ENCODE measurements at places on chromosomes 7 and 10.

DNA sequence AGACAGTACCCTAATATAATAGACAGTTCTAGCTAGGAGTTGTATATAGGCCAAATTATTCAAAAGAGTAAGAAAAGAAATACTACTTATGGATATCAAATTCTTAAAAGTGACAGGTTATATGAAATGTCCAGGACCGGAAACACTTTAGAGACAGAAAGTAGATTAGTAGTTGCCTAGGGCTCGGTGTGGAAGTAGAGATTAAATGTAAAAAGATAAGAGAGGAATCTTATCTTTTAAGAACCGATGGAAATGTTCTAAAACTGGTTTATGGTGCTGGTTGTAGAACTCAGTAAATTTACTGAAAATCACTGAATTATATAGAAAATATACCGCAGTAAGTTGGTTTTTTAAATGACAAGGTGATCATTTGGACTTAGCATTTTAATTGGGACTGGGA lies 147.5 kb upstream of the ASAH2 start:
- no peak for DNase-seq

GRCh38 chr10:79932841-79933379 lies 16.0 kb downstream of the SFTPD start:
- DNase-seq: no peak

DNA sequence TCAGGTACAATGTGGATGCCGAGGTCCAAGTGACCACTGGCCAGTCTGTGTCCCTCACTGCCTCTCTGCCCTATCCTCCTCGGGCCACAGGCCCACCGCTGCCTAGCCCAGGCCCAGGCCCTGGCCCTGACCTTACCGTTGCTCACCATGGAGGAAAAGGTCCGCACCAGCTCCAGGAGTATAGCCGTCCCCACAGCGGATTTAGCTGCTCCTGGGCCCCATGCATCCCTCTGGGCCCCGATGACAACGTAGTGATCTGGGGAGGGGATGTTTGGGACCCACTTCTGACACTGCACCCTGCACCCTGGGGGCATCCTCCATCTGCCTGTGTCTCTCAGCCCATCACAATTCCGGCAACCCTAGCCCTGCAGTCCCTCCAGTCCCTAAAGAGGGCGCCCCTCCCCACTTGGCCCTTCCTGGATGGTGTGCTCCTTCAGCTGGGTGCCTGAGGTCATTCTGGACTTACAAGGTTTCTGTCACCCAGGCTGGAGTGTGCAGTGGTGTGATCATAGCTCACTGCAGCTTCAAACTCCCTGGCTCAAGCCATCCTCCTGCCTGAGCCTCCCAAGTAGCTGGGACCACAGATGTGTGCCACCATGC lies 12.1 kb downstream of the TFR2 start:
- no peak for DNase-seq

DNA sequence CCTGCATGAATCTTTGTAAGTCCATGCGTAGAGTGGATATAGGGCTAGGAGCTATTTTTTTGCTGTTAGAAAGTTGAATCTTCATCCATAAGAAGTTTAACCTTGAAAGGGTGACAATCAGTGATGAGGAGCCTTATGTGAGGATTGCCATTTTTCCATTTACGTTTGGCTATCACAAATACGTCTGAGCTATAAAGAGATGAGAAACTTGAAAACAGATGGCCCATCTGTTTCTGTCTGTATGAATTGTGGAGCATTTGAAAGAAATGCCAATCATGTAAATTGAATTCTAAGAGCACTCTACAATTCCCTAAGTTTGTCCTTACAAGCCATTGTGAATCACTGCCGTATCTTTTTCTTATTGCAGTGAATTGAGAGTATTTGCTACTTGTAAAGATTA lies 169.8 kb upstream of the TEX47 start:
- DNase-seq: no peak

GRCh38 chr10:15309221-15309620 lies 61.9 kb downstream of the FAM171A1 start:
- DNase-seq: no peak

DNA sequence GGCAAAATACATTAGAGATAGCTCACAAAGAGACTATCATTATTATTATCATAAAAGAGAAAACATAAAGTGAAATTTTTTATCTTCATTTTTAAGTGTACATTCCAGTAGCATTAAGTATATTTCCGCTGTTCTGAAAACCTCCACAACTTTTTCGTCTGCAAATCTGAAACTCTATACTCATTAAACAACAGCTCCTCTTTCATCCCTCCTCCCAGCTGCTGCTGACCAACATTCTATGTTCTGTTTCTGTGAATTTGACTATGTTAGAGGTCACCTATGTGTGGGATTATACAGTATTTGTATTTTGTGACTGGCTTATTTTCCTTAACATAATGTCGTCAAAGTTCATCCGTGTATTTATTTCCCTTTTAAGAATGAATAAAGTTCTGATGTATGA lies 429.3 kb upstream of the TPK1 start:
- no peak for DNase-seq

GRCh38 chr7:128259131-128260061 lies 18.3 kb downstream of the LEP start:
- DNase-seq: no peak

DNA sequence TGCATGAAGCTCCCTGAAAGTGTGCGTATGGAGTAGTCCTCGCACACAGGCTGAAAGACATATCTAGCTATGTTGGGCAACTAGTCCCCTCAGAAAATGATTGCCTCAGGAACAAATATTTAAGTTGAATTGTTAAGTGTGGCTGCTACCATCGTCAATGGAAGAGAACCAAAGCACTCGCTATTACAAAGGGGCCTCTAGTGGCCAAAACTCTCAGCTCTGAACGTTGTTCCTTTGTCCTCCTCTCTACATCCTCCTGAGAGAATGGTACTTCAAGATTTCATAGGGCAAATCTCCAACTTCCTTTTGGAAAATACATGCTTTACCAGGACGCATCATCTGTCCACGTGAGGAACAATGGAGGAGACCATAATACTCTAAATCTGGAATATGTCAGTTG lies 209.9 kb downstream of the NRG3 start:
- DNase-seq: no peak

DNA sequence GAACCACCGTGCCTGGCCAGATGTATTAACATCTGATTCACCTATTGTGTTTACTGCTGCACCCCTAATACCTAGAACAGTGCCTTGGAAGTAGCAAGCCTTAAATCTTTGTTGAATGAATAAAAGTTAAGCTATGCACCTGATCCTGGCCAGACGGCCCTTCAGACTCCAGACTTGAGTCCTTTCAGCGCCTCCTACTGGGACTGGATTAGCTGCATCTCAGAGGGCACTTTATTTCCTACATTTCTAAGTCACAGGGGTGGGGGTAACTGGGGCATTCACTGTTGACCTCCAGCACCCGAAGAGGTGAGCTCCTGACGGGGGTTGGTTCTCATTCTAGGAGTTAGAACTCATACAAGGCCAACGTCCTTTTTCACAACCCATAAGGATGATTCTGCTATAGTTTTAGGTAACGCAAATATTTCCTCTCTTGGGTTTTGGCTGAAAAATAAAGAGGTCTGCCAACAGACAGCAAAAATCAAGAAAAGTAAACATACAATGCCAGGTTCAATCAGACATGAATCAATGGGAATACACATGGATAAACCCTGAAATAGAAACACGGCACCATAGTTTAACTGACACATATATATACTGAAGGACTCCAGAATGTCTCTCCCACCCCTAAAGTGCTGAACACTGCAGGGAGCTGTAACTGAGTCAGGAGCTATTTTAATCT lies 48.0 kb upstream of the DLG5 start:
- DNase-seq: no peak

- DNase-seq: no peak
These were observed 20.8 kb upstream of the DDIT4 start for GRCh38 chr10:72252972-72253371.

- peak; percentile 3 for DNase-seq
These were observed 85.2 kb downstream of the GRID1 start for GRCh38 chr10:86281396-86281795.

DNA sequence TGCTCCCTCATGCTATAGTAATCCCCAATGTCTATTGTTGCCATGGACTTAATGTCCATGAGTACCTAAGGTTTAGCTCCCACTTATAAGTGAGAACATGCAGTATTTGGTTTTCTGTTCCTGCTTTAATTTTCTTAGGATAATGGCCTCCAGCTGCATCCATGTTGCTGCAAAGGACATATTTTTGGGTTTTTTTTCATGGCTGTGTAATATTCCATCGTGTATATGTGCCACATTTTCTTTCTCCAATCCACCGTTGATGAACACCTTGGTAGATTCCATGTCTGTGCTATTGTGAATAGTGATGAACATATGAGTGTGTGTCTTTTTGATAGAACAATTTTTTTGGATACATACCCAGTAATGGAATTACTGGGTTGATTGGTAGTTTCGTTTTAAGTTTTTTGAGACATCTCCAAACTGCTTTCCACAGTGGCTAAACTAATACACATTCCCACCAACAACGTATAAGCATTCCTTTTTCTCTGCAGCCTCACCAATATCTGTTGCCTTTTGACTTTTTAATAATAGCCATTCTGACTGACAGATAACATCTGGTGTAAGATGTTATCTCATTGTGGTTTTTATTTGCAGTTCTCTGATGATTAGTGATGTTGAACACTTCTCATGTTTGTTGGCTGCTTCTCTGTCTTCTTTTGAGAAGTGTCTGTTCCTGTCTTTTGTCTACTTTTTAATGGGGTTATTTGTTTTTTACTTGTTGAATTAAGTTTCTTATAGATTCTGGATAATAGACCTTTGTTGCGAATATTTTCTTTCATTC lies 68.8 kb upstream of the IFRD1 start:
- no peak for DNase-seq

DNA sequence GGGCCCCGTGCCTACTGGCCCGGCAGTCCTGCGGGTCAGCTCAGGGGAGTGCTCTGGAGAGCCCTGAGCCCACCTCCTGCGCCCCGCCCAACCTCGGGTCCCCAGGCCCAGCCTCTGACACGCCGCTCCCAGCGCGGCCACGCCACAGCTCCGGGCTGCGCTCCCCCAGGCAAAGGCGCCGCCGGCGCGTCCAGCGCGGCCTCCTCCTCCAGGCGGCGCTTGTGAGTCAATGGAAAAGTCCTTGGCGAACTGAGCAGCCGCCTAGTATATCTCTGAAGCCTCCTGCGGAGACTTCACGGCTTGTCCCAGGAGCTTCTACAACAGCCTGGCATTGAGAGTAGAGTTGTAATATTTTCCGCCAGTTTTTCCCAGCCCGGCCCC lies 29.5 kb upstream of the BMS1 start:
- DNase-seq: peak; percentile 87

DNA sequence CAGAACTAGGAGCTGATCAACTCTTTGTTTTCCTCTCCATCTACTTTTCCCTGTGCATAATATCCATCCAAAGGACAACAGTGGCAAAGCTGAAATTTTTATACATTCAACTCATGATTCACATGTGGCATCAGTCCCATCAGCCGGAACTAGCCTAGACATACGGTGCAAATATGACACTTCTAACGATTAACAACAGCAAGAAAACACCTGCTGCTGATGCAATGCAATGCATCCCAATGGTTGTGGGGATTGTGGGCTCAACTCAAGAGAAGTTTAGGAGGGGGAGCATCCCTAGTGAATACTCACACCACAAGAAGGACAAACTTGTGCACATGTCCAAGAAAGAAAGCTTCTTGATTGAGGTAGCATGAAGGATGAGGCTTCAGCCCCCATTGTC lies 20.5 kb upstream of the STK17A start:
- DNase-seq: no peak

- no peak for DNase-seq
These were observed 19.2 kb downstream of the GNA12 start for GRCh38 chr7:2824678-2825461.

DNA sequence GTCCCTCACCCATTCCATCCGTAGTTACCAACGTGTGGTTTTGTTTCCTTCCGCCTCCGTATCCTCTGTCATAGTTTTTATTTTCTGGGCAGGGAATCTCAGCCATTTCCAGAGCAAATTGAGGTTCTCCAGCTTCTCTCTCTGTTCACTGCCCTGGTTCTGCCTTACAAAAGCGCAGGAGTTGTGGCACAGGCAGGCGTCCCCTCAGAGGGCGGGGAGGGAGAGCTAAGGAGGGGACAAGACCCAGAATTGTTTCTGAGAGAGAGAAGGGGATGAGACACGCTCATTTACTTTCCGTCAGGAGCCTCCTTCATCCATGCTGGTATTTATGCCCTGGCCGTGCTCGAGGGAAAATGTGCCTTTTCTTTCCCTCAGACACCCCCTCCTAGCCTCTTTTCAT lies 71.0 kb downstream of the SH2D4B start:
- DNase-seq: no peak

DNA sequence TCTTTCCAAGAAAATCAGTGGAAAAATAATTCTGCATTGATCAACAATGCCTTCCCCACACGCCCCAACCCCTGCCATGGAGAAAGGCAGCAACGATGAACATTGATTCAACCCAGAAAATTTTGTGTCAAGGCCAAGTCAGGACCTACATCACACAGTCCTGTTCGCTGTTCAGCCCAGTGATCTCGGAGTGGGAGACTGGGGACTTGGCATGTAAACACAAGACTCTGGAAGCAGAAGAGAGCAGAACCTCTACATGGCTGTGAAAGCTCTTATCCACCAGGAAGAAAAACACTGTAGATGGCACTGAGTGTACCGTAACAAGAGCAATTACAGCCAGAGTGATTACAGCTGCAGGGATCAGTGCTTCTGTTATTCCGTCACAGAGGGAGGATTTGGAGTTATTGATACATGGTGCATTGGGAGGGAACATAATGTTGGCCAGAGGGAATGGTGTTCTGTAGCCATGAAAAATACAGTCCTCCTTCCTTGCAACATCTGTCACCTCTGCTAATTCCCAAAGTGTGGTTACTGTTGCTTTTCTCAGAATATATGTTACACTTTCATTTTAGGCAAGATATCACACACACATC lies 136.6 kb downstream of the IQUB start:
- DNase-seq: no peak

DNA sequence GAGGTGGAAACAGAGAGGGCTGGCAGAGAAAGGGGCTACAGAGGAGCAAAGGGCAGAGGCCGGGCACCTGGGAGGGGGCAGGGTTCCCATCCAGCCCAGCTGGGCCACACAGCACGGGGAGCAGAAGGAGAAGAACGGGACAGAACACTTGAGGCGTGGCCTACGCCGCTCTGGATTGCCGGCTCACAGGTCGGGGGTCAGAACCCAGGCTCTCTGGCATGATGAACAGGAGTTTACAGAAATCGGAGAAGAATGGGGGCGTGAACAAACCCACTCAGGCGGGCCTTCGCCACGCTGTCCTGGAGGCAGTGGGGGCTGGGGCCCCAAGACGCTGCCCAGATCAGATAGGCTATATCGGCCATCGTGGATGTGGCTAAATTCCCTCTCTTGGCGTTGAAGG lies 362.2 kb upstream of the SHH start:
- DNase-seq: no peak

- no peak for DNase-seq
These were observed 379.6 kb downstream of the ARL4A start for GRCh38 chr7:13067036-13067435.

GRCh38 chr7:45980181-45980905 lies 59.3 kb upstream of the IGFBP3 start:
- DNase-seq: no peak

GRCh38 chr10:22342421-22342820 lies 2.9 kb upstream of the SPAG6 start:
- no peak for DNase-seq

- DNase-seq: peak; percentile 85
These were observed 516.4 kb upstream of the ZMIZ1 start for GRCh38 chr10:78552261-78552811.
